ENCODE measurements at places on chromosomes 7 and 10.

- DNase-seq, result no peak
Observed at GRCh38 chr7:101588131-101588935, 40.8 kb downstream of the MYL10 start.

GRCh38 chr10:78361031-78361430 lies 327.4 kb downstream of the RPS24 start:
- peak; percentile 50 for DNase-seq

- no peak for DNase-seq
Observed at GRCh38 chr10:18571780-18572179, 79.6 kb downstream of the NSUN6 start.

DNA sequence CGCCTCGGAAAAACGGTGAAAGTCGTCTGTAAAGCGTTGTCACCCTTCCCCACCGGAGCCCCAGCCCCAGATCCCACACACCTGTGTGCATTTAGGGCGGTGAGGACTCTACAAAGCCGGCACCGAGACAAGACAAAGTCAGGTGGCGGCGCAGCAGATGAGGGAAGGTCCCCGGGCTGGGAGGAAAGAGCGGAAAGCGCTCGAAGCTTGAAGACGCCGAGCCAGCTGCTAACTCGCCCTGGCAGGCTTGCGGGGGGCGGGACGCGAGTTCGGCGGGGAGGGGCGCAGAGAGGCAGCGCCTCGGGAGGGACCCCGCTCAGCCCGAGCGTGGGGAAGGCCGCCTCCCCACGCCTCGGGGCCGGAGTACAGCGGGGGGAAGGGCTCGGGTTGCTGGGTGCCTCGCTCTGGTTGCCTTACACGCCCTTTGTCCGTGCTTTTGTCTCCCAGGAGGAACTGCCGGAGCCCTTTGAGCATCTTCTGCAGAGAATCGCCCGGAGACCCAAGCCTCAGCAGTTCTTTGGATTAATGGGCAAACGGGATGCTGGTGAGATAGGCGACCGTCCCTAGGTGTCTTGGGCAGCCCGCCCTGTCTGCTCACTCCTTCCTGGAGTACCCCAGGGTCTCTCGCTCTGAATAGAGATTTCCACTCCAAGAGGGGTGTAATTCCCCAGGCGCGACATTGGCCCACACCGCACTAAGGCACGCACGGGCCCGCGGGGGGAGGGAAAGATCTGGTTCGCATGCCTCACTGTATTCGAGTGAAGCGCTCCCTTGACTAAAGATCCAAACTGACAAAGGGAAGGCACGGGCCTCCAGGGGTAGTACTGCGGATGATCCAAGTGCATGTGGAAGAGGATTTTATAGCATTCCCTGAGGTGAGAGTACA lies 1.6 kb downstream of the TAC1 start:
- no peak for DNase-seq

DNA sequence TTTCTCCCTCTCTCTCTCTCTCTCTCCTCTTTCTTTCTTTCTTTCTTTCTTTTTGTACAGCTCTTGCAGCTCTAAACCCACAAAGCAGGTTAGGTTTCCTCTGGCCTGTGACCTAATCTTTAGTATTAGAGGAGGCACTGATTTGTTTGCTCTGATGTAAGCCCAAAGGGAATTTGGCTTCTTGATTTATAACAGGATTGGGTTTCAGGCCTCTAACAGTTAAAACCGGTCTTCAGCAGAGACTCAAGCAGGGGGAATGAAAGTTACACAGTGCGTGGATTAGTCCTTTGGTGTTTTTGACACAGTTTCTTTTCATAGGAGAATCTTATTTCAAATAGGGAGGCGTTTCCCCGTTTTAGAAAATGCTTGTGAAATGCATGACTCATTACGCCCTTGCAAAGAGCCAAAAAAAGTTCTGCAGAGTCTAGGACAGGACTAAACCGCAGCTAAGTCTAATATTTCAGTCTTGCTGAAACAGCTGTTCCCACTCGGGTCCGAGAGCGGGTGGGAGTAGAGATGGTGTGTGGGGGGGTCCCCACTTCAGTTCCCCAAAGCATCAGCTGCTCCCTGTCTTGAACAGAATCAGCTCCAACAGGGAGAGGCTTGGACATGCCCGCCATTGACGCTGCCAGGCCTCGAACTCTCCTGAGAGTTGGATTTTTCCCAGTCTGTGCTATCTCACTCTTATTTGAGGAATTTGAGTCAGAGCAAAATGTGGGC lies 296.5 kb upstream of the PITRM1 start:
- peak; percentile 25 for DNase-seq

- DNase-seq, result no peak
Observed at GRCh38 chr10:92801978-92802872, 46.1 kb upstream of the EXOC6 start.

GRCh38 chr7:27161214-27161720 lies 4.1 kb downstream of the HOXA9 start:
- DNase-seq, result no peak

- no peak for DNase-seq
Observed at GRCh38 chr7:137992104-137992549, 9.8 kb downstream of the CREB3L2 start.

GRCh38 chr7:108072116-108072515 lies 58.0 kb downstream of the LAMB4 start:
- DNase-seq, result no peak

GRCh38 chr10:102930720-102931119 lies 12.6 kb downstream of the CNNM2 start:
- DNase-seq, result no peak

GRCh38 chr10:114274616-114275453 lies 35.8 kb downstream of the VWA2 start:
- DNase-seq, result no peak

DNA sequence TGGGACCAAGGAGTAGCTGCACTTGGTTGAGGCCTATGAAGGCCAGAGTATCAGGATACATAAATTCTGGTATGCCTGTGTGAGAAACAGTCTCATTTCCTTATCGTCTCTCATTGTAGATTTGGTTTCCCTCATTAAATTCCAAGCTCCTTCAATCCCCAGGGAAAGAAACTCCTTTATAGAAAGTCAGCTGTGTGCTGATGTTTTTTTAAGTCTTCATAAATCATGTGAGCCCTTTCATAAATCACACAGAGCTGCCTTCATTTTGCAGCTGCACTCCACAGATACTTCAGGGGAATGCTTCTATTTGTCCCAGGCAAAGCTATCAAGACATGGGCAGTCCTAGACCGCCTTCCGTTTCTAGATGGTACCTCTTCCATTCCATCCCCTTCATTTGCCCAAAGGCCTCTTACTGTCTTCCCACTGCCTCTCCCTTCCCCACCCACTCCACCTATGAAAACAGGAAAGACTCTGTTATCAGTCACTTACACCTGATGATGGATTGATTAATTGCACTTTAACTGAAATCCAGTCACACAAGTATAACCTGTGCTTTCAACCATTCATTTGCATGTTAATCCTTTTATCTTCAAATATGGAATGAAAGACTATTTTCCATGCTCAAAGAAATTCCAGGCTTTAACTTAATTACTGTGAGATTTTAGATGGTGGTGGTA lies 290.2 kb downstream of the C7orf25 start:
- no peak for DNase-seq

- no peak for DNase-seq
Observed at GRCh38 chr10:101044117-101044516, 13.1 kb downstream of the SFXN3 start.

GRCh38 chr10:45355494-45355893 lies 18.5 kb upstream of the ALOX5 start:
- no peak for DNase-seq

DNA sequence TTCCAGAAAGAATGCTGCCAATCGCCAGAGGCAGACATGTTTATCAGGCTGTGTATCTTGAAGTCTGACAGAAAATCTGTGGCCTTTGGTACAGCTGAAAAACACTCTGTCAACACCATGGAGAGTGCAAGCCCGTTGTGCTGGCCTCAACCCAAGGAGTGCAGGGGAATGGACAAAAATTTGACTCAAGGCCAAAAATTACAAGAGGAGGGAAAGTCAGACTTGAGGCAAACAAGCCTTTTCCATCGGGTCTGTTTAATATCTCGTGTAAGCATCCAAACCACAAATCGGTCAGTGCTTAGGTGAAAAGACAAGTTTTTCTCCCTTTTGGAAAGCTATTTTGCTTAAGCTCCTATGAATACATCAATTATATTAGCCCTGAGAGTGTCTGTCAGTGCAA lies 305.3 kb upstream of the NFE2L3 start:
- DNase-seq, result no peak

DNA sequence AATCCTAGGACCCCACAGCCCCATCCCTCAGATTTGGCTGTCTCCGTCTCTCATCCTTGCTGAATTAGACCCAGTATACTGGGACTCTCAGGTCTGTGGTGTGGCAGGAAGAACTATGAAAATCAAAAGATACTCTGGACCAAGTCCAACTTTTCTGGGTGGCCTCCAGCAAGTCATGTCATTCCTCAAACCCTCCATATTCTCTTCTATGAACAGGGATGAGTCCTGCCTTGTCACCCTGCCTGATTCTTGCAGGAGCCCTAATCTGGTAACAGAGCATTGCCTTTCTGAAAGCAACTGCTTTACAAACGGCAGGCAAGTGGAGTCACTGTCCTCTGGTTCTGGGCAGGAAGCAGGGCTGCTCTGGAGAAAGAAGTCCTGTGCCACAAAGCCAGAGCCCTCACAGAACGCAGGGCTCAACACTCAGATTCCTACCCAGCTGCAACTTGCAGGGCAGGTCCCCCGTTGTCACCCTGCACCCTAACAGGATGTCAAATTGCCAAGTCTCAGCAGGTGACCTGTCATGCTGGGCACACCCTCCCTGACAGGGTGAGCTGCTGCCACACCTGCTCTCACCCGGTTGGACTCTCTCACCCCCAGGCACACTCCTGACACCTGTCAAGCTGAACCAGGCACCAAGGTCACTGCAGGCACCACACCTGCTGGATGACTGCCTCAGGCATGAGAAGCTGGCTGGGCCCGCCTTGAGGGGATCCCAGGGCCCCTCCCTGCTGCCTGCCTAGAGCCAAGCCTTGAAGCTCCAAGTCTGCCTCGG lies 227.7 kb downstream of the KCNMA1 start:
- no peak for DNase-seq

DNA sequence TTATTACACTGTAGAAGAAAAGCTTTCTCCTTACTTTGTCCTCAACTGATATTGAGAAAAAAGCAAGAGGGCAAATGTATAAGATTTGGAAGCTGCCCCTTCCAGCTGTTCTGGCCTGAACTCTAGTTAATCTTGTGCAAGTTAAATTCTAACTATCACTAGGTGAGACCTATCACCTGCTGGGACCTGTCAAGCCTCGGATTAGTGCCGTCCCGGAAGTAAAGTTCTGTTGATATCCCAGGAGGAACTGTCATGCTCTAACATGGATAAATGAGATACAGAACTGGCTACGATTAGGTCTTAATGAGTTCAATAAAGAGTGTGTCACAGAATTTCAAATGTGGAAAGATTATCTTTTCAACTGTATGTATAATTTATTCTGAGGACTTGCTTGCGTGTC lies 1.2 kb upstream of the BPGM start:
- no peak for DNase-seq

DNA sequence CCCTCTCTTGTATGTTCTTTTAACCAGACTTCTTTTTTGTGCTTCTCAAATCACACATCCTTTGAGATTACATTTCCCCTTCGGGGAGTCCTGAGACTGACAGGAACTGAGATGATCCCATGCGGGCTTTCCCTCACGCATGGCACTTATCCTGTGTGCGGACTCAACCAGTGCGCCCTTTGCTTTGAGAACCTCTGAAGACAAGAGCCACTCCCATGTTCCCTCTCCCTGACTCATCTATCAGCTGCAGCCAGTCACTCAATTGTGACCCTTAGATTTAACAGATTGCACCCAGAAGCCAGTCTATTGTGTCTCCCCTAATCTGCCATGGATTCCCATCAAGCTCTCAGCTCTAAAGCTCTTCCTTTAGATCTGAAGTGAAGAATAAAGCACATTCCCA lies 353.9 kb upstream of the MEOX2 start:
- no peak for DNase-seq

DNA sequence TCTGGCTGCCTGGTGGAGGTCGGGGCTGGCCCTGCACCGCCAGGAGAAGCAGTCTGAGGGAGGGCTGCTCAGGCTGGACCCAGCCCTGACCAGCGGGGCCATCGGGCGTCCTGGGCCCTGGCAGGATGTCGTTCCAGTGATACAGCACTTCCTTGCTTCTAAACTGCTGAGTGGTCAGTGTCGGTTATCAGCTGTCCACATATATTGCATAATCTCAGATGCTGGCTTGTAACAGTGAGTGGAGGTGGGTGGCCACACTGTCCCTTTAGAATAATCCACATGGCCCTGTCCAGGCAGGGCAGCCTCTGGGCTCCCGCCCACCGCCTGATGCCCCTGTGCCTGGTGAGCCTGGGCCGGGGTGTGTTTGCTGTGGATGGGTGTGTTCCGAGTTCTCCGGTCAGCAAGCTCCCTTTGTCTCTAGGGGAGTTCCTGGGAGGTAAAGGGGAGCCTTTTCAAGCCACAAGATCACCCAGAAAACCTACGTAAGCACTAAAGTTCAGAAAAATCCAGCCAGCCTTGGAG lies 86.1 kb downstream of the LHPP start:
- DNase-seq, result no peak

GRCh38 chr10:13894412-13895093 lies 307.8 kb downstream of the PRPF18 start:
- DNase-seq, result no peak

DNA sequence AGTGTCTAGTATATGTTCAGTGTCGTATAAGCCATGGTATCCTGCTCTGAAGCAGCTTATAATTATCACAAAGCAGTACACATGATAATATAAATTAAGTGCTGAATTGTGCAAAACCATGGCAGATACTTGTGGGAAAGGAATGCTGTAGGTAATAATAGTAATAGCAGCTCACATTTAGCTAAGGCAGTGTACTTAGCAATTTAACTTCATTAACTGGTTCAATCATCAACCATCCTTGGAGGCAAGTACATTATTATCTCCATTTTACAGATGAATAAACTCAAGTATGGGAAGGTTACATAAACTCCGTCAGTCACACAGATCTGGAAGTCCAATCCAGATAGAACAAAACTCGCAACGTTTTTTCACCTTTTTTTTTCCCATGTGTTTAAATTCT lies 21.6 kb upstream of the RNF148 start:
- DNase-seq, result no peak
